Liver (tissue), 10 donors: ENCODE measurements at places on chromosomes 1 and 21. TPM values are rescaled to one million over a fixed set of nuclear protein-coding genes. Genes with fewer than 3 reads are reported as not detected.

GRCh38 chr1:7346600-7347570, 424.2 kb upstream of the VAMP3 start:
- peaks cover 8% of the 10 kb centered on the region for H3K4me1 ChIP-seq
- no peak overlapping the region for H3K4me3 ChIP-seq
- no peaks in the 10 kb centered on the region for H3K36me3 ChIP-seq
- DNase-seq = peak; percentile 51
- H3K27me3 ChIP-seq = no peaks in the 10 kb centered on the region

GRCh38 chr1:41242342-41243078, 404 bp upstream of the SCMH1 start:
- peak; percentile 40 for DNase-seq
- peak overlapping the region; percentile 26 for H3K4me3 ChIP-seq
- peaks cover 22% of the 10 kb centered on the region for H3K4me1 ChIP-seq
- no peak overlapping the region for H3K27ac ChIP-seq

The PADI4 gene
- 1.3 TPM for total RNA-seq

- H3K36me3 ChIP-seq = no peaks in the 10 kb centered on the region
- H3K4me1 ChIP-seq = no peaks in the 10 kb centered on the region
- no peak overlapping the region for H3K27ac ChIP-seq
- no peak for DNase-seq
Measured at GRCh38 chr1:240173836-240174235, 82.2 kb downstream of the FMN2 start.

DNA sequence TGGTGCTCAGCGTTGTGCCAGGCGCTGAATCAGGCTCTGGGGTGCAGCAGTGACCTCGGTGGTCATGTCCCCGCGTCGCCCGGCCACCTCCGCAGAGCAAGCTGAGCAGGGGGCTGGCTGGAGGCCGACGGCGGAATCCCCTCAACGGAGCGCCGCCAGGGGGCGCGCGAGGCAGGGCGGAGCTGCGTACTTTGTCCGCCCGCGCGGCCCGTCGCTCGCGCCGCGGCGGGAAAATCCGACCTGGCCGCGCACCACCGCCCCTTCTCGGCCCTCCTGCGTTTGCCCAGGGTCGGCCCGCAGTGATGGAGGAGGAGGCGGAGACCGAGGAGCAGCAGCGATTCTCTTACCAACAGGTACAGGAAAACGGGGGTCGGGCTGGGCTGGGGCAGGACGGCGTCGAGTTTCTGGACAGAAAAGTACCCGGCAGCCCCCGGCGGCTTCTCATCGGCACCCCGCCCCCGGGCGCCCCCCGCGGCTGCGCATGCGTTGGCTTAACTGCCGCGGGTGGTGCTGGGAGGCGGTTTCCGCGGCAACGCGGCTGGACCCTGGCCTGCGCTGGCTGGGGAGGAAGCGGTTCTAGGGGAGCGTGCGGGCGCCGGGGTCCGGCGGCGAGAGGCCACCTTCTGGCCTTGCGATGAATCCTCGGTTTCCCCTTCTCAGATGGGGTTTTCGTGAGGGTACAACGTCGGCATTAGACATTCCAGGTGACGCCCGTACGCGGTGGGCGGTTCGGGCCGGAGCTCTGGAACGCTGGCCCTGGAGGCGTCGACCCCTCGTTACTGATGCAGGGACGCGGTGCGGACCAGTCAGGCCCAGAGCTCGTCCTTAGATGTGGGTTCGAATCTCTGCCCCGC, at the start of gene CENPS:
CENPS (plus strand) TSS at position 218 of the 854 bp plus-strand sequence; CDS start at position 303, 85 bp downstream.
- no peaks in the 10 kb centered on the region for H3K27me3 ChIP-seq
- peak within 1 kb of the TSS; percentile 65 for H3K4me3 ChIP-seq
- DNase-seq = peak; percentile 90
- no peak within 1 kb of the TSS for H3K27ac ChIP-seq

The MRPL9 gene
- 22.5 TPM for total RNA-seq

The MPC2 gene
- total RNA-seq = 78.8 TPM

GRCh38 chr1:180542113-180542837, 16.5 kb upstream of the OVAAL start:
- no peaks in the 10 kb centered on the region for H3K4me1 ChIP-seq
- H3K27me3 ChIP-seq = no peaks in the 10 kb centered on the region
- no peak overlapping the region for H3K27ac ChIP-seq
- no peak for DNase-seq
- no peaks in the 10 kb centered on the region for H3K36me3 ChIP-seq
- H3K4me3 ChIP-seq = no peak overlapping the region

DNA sequence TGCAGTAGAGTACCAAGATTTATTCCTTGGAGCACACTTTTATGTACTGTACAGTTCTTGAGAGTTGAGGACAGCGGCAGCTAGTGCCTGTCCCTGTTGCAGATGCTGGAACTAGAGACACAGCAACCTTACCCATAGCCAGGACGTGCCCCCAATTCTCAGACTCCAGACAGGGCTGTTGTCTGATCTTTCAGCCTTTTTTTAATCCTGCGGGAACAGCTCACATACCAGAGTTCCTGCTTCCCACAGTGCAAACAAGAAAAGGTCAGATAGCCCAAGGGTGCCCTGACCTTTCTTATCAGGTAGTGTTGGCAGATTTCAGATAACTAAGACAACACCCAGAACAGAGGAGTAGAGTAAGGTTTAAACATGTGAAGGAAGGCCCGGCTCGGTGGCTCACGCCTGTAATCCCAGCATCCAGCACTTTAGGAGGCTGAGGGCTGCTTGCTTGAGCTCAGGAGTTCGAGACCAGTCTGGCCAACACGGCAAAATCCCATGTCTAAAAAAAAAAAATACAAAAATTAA, 78.5 kb downstream of the DOP1B start:
- H3K36me3 ChIP-seq = no peaks in the 10 kb centered on the region
- no peaks in the 10 kb centered on the region for H3K27me3 ChIP-seq
- H3K4me3 ChIP-seq = no peak overlapping the region
- DNase-seq = no peak
- peaks cover 5% of the 10 kb centered on the region for H3K4me1 ChIP-seq

The TMEM39B gene
- 3.0 TPM for total RNA-seq

DNA sequence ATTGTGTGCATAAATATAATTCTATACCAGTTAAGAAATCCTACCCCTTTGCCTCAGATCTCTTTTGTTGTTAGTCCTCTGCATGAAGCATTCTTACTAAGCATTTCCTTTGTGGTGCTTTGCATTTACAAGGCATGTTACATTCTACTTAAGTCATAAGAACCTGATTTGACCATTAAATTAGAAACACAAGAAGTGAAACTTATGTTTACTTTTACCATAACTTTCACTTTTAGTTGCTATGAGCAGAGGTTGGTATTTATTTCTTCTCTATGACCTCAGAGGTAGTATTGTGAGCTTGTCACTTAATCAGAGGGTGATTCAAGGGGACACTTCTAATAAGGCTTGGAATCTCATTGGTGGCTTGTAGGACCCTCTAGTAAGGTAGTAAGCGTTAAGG, 9.0 kb downstream of the FAM20B start:
- DNase-seq = no peak
- H3K27ac ChIP-seq = no peak overlapping the region
- H3K4me1 ChIP-seq = peaks cover 3% of the 10 kb centered on the region
- H3K36me3 ChIP-seq = no peaks in the 10 kb centered on the region
- H3K27me3 ChIP-seq = no peaks in the 10 kb centered on the region

DNA sequence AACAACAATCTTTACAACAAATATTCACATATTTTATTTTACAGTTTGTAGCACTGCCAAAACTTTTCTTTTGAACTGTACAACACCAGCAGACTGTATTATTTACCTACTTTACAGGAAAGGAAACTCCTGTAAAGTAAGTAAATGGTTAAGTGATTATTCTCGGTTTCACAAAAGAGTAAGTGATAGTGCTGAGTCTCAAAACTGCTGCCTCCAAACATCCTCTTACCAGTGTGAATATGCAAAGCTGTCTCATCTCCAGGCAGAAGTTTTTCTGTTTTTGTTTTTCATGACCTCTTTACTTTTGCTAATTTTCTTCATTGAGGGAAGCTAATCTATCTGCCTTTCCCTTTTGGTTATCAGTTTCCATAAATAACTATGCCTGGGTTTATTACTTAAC, 286.7 kb downstream of the SRGAP2C start:
- H3K4me1 ChIP-seq = no peaks in the 10 kb centered on the region
- H3K36me3 ChIP-seq = no peaks in the 10 kb centered on the region
- H3K27me3 ChIP-seq = no peaks in the 10 kb centered on the region

- H3K27me3 ChIP-seq = no peaks in the 10 kb centered on the region
- no peaks in the 10 kb centered on the region for H3K4me1 ChIP-seq
Measured at GRCh38 chr1:65319141-65319540, 9.8 kb downstream of the DNAJC6 start.

DNA sequence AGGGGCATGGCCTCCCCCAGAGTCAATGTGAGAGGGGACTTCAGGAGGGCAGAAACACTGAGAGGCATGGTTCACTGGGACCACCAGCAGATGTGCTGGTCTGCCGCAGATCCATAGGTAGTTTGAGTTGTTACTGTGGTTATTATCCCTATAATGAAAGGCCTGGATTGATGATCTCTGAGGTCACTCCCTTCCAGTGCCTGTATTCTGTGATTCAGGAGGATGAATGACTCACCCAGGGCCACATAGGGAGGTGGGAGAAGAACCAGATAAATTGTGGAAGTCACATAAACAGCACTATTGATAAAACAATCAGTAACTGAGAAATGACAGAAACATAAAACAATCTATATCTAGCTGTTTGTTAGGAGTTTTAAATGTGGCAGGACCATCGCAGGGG, 22.7 kb upstream of the ACTL8 start:
- no peak overlapping the region for H3K4me3 ChIP-seq
- no peak for DNase-seq
- no peaks in the 10 kb centered on the region for H3K4me1 ChIP-seq
- no peak overlapping the region for H3K27ac ChIP-seq
- no peaks in the 10 kb centered on the region for H3K27me3 ChIP-seq

The LMOD1 gene
- total RNA-seq = 4.4 TPM

- H3K4me3 ChIP-seq = no peak overlapping the region
- no peaks in the 10 kb centered on the region for H3K36me3 ChIP-seq
- H3K4me1 ChIP-seq = peaks cover 9% of the 10 kb centered on the region
- no peaks in the 10 kb centered on the region for H3K27me3 ChIP-seq
Measured at GRCh38 chr1:41657679-41658295, 173.3 kb upstream of the EDN2 start.

DNA sequence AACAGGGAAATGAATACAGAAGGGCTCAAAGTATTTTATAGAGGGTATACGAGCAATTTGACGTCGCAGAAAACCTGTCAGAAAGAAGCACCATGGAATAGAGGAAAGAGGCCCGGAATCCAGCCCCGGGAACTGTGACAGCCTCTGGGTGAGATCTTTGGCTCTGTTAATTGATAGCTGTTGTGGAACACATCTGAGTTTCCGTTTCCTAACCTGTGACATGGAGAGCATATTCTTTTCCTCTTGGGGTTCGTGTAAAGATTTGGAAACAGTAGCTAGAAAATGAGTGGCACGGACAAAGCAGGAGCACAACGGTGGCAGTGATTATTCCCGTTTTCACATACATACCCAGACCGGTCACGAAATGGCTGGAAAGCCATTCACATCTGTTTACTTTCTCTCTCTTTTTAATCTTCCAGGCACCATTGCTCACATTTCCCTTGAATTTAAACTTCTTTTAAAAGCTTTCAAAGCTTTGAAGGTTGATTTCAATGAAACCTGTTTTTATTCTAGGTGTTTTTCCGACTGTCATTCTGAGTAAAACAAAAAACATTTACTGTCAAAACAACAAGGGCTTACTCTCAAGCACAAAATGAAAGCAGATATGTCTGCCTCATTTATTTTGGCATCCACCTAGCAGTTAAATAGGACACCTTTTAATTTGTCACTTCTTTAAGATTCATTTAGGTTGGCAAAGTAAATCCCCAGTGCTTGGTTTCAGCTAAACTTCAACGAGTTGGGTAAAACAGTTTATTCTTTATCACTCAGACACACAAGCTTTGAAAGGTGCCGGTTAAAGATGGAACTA, 26.7 kb upstream of the C8B start:
- peaks cover 15% of the 10 kb centered on the region for H3K4me1 ChIP-seq
- H3K36me3 ChIP-seq = no peaks in the 10 kb centered on the region
- H3K27ac ChIP-seq = no peak overlapping the region
- no peaks in the 10 kb centered on the region for H3K27me3 ChIP-seq

The CXADR gene
- total RNA-seq = 26.8 TPM

- H3K4me1 ChIP-seq = no peaks in the 10 kb centered on the region
- H3K27ac ChIP-seq = no peak overlapping the region
- no peaks in the 10 kb centered on the region for H3K27me3 ChIP-seq
- DNase-seq = no peak
- no peak overlapping the region for H3K4me3 ChIP-seq
- no peaks in the 10 kb centered on the region for H3K36me3 ChIP-seq
Measured at GRCh38 chr1:244154872-244155531, 103.9 kb downstream of the ZBTB18 start.

DNA sequence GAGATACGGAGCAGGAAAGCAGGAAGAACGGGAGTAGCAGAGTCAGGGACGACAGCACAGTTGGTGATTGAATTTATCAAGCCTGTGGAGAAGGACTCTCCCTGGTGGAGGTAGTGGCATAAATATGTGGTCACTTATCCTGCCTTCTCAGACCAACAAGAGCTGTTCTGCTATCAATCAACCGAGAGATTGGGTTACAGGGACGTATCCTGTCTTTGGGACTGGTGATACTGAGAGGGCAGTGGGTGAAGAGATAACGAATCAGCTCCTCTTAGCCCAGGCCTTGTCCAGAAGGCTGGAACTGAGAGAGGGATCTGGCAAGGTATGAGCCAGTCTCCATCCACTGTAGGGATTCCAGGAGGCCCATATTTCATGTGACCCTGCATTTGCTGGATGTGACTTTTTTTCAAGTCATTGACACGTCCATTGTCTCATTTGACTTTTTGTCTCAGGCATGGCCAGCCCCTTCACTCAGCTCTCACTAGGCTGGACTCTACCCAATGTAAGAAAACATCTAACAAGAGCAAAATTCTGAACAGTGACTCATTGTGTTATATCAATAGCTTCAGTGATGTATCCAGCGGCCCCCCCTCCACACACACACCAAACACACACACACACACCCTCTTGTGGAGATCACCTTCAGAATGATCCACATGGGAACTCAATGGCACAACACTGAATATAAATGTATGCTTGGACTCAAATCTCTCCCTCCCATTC, 11.3 kb downstream of the C1orf116 start:
- H3K27me3 ChIP-seq = no peaks in the 10 kb centered on the region
- no peak overlapping the region for H3K4me3 ChIP-seq
- H3K36me3 ChIP-seq = no peaks in the 10 kb centered on the region

The TRABD2B gene
- 0.28 TPM for total RNA-seq

GRCh38 chr1:66090859-66091457, 298.3 kb downstream of the PDE4B start:
- H3K4me3 ChIP-seq = no peak overlapping the region
- H3K4me1 ChIP-seq = no peaks in the 10 kb centered on the region
- no peak overlapping the region for H3K27ac ChIP-seq
- no peak for DNase-seq
- no peaks in the 10 kb centered on the region for H3K36me3 ChIP-seq

GRCh38 chr1:47914218-47914938, 82.8 kb downstream of the TRABD2B start:
- no peak overlapping the region for H3K4me3 ChIP-seq
- peaks cover 21% of the 10 kb centered on the region for H3K4me1 ChIP-seq
- H3K36me3 ChIP-seq = no peaks in the 10 kb centered on the region
- no peak overlapping the region for H3K27ac ChIP-seq
- no peak for DNase-seq

- H3K36me3 ChIP-seq = no peaks in the 10 kb centered on the region
- no peak within 1 kb of the TSS for H3K27ac ChIP-seq
- no peak for DNase-seq
- peaks cover 2% of the 10 kb centered on the region for H3K4me1 ChIP-seq
Measured at GRCh38 chr1:169427081-169427641, at the start of gene CCDC181. Gene CCDC181 (minus strand): TSS chr1:169427474. CDS start chr1:169424927, 2,547 bp downstream.

The UBE2U gene
- not detected for total RNA-seq

- H3K27me3 ChIP-seq = no peaks in the 10 kb centered on the region
- no peaks in the 10 kb centered on the region for H3K4me1 ChIP-seq
Measured at GRCh38 chr1:40825996-40826395, 36.2 kb downstream of the CITED4 start.

GRCh38 chr1:74266001-74266400, 30.8 kb downstream of the TNNI3K start:
- no peak overlapping the region for H3K27ac ChIP-seq
- H3K27me3 ChIP-seq = no peaks in the 10 kb centered on the region
- no peaks in the 10 kb centered on the region for H3K4me1 ChIP-seq
- DNase-seq = no peak
- H3K4me3 ChIP-seq = no peak overlapping the region
